ENCODE measurements at places on chromosomes 3 and 15.
A peak's percentile ranks its signal among the peaks of the same experiment; 100 is the strongest.

GRCh38 chr3:49019941-49020329 lies 1.6 kb upstream of the DALRD3 start:
- DNase-seq = no peak

- DNase-seq = no peak
Observed at GRCh38 chr3:10708216-10708893, 107.7 kb upstream of the SLC6A11 start.

- DNase-seq = no peak
Observed at GRCh38 chr3:193563426-193563825, 8.7 kb upstream of the ATP13A4 start.

GRCh38 chr15:74799255-74799855 lies 13.3 kb upstream of the LMAN1L start:
- no peak for DNase-seq

GRCh38 chr15:87938031-87938430 lies 318.5 kb downstream of the NTRK3 start:
- no peak for DNase-seq

DNA sequence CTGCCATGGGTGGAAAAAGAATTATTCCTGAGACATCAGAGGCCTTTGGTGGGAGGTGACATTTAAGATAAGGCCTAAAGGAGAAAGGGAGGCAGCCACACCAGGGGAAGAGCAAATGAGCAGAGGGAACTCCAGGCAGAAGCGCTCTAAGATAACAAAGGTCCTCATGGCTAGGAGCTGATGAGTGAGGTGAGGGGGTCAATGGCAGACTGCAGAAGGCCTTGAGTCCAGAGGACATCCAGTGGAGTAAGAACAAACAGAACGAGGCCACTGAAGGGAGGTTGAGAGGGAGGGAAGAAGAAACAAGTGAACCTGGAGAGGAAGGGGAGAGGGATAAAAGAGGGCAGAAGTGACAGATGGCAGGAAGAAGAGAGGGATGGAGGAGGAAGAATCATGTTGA lies 97.3 kb downstream of the CTNNB1 start:
- no peak for DNase-seq

DNA sequence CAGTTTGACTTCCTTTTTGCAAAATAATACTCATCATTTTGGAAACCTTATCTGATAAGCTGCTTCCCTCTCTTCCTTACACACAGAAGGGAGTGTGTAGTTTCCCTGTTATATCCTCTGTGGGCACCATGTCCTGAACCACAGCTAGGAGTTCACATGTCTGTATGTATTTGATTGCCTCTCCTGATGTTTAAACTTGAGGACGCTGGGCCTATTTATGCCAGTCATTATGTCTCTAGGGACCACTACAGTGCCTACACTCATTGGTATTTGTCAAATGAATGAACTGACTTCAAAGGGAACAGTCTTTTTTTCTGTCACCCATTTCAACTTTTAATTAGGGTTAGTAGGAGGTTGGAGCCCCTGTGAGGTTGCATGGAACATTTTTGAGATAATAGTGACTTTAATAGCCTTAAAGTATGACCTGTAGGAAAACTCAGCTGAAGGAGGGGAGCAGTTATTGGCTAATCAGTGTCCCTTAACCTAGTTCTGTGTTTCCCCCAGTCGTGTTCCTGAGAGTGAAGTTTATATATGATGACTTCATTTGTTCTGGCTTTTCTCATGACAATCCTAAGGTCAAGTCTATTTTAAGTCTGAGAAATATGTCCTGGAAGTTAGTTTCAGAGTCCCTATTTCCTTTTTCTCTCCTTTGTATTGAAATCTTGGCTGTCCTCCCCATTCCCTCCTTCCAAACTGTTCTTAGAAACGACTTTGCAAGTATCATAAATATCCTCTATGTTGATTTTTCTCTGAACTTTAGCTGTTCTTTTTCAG lies 28.9 kb downstream of the PDE8A start:
- no peak for DNase-seq

GRCh38 chr3:149716984-149717383 lies 35.3 kb downstream of the COMMD2 start:
- DNase-seq = no peak

DNA sequence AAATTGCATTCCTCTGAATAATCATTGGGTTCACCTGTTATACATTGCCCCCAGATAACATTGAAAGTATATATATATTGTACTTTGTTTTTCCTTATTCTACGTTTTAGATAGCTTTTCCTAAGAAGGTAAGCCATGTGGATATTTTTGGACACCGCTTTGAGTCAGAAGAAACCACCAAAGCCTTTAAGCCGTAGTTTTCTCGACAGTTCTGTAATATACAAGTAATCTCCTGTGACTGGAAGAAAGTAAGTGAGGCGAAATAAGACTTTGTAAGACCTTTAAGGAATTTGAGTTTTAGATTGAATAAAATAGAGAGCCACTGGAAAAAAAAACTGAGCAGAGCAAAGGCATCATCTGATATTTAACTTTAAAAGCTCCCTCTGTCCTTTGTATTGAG lies 1092.0 kb downstream of the DIPK2A start:
- DNase-seq = no peak

DNA sequence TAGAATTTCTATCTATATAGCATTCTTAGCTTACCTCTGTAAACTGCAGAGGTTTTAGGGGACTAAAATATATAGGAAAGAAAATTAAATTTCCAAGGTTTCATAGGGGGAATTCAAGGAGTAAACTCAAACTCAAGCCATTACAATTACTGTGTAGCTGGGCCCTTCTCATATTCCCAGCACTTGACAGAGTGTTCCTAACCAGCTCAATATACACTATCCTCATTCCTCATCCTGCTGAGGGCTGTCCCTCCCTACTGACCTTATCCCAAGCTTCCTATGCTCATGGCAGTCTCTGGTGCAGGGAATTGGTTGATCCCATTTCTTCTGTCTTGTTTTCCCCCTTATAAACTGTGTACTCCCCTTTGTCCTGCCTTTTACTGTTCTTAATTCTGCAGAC lies 33.9 kb downstream of the NXPE3 start:
- no peak for DNase-seq

DNA sequence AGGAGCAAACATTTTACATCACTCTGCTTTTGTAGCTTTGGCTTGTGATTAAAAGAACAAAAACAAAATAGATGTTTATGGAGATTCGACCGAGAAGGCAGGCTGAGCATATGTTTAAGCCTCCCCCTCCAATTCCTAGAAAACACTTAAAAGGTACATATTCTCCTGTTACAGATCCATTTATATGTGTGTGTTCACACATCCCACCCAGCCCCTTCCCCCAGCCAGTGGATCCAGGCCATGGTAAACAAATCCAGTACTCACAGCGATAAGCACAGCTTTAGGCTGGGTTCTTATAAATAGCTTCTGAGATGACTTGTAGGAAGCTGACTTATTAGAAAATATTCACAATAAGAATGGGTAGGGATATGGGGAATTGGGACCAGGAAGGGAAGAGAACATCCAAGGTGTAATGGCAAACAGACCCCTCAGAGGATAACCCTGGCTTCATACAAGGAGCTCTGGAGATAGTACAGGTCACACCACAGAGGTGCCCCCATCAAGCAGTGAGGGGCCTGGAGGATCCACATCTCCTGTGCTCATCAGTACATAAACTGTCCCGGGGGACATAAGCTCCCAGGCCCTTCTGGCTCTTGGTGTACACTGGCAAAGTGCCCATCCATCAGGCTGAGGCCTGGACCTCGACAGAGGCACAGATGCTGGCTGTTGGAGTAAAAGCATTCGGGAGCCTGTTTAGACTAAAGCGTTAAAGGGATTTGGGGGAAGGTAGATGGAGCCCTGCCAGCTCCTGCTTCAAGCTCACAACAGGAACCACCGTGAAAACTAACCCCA lies 70.0 kb upstream of the UBE2E1 start:
- no peak for DNase-seq

DNA sequence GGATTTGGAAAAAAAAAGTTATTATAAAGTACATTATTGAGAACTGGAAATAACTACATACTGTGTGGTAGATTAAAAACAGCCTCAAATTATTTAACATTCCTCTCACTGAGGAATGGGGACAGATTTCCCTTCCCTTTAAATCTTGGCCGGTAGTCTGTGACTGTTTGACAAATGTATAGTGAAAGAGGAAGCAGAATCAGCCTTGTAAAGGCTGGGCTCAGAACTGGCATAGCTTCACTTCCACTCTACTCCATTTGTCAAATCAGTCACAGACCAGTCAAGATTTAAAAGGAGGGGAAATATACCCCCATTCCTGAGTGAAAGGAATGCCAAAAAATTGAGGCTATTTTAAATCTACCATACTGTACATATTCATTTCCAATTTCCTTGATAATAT lies 18.2 kb upstream of the B4GALT4 start:
- no peak for DNase-seq

DNA sequence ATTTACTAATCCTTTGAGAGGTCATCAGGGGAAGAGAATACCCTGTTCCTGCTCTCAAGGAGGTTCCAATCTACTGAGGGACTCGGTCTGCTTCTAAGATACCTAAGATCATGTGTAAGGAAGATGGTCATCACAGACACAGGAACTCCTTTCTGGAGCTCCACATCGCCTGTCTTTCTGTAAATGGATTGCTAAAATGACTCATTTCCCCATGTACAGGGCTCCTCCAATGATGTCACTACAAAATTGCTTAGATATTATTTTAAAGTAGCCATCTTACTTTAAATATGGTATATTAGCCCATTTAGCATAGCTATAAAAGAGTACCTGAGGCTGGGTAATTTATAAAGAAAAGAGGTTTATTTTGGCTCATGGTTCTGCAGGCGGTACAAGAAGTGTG lies 206.1 kb upstream of the PROK2 start:
- DNase-seq = no peak

- no peak for DNase-seq
Observed at GRCh38 chr15:75947092-75947491, 43.4 kb downstream of the FBXO22 start.

GRCh38 chr3:142168514-142168913 lies 19.2 kb upstream of the TFDP2 start:
- DNase-seq = no peak

DNA sequence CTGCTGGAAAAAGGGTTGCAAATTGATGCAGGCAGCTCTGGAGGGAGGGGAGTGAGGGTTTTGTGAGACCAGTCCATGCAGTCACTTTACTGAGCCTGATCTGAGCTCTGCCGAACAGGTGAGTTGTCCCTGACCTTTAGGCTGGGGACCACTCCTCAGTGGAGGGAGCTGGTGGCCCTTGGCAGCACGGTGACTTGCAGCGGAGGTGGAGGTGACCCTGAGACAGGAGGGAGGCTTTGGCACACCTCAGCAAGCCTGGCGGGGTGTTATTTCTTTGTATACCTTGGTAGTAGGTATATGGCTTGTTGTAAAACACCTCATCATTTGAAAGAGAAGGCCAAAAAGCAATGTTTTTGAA lies 43.5 kb downstream of the FGD5 start:
- no peak for DNase-seq

DNA sequence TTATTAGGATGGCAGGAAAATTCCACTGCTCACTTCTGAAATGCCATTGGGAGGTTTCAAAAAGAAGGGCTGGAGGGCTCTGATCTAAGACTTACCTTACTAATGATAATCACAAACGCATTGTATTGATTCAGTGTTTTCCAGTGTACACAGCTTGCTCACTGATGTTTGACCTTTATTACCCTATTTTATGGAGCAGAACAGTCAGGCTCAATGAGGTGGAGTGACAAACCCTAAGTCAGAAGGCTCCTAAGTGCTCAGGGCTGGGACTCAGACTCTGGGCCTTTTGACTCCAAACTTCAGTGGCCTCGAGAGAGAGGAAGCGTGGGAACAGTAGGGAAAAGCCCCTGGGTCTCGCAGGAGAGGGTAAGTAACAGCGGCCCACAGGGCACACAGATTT lies 20.3 kb upstream of the RAD18 start:
- DNase-seq = no peak

GRCh38 chr3:31472479-31473390 lies 60.0 kb upstream of the STT3B start:
- DNase-seq = peak; percentile 16

DNA sequence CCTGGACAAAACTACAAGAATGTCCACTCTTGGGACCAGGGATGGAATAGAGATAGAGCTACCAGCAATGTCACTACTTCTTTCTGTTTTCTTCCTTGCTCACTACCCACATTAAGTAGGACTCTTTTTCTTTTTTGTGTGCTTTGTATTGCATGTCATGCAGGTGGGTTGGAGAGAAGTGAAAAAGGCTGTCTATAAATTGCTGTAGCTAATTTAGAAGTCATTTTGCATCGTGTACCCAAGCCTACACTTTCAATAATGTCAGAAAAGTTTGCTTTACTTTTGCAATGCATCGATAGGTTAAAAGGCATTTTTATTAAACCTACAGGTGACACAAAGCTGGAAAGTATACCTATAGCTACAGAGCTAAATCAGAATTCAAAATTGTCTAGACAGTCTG lies 58.9 kb downstream of the GTF2E1 start:
- no peak for DNase-seq

GRCh38 chr3:113707835-113708234 lies 11.4 kb upstream of the USF3 start:
- no peak for DNase-seq

DNA sequence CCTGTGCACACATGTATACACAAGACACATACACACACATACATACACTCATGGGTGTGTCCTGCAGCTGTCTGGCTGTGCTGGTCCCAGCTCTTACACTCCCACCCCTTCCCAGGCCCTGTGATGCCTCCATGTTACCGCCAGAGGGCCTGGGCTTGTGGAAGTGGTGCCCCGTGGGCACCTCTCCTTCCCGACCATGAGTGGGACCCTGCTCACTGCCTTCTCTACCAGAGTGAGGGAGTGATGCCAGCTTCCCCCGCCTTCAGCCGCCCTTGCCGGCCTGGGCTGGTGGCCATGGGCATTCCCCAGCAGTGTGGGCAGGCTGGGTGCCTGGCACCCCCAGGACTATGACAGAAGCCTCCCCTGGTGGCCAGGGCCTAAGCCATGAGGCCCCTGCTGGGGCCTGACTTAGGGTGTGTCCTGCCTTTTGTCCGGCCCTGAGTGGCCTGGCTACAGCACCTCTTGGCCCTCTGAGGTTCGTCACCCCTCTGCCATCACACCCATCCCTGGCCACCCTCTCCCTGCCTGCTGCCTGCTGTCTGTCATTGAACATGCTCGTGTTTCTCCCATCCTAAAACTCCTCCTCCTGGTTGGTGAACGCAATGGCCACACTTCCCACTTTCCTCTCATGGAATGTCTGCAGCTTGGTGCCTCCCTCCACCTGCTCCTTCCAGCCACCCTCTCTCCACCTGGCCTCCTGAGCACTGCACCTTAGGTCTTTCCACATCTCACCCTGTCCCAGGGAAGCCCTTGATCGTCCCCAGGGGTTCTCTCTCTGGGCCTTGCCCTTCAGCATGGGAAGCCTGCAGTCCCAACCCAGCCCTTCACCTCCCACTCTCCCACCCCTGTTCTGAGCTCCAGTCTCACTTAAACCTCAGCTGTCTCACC lies 14.6 kb downstream of the HDAC11 start:
- DNase-seq = no peak

DNA sequence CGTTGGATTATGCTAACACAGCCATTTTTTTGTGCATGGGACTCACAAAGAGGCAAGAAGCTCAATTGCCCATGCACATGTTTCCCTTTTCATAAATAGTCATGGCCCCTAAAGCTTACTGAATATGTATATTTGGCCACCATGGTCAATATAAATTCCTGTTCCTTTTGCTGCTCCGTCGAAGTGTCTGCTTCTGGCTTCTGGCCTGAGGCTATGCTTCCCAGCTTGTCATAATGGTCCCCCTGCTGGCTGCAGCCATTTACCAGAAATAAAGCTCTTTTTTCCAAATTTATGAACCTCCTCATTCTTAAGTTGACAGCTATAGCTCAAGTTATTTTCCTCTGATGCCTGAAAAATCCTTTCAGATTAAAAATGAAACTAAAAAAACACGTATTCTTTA lies 602.1 kb downstream of the VGLL3 start:
- no peak for DNase-seq
